ENCODE measurements at places on chromosomes 16 and 17.

- no peak for DNase-seq
Observed at GRCh38 chr16:54431997-54432896, 145.7 kb upstream of the IRX3 start.

DNA sequence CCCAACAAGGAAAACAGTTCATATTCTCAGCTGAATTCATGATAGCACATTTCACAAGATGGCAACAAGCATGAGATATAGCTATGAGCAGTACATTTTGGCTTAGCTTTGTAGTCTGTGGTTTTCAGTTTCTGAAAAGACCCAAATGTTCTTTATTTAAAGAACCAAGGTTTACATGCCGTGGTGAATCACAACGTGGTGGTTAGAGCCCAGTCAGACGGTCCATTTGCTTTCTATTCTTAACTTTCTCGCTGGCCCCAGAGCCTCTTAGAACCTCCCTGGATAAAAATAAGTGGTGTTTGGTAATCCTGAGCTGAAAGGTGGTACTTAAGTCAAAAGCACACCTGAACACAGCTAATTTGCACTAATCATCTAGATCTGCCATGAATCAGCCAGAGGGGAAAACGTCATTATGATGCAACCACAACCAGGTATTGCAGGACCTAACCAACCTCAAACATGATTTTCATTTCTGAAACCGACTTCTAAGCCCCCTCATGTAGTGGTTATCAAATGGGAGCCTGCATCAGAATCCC, 18.6 kb upstream of the HAPSTR1 start:
- DNase-seq: peak; percentile 41

GRCh38 chr16:82629441-82630027, 2.8 kb downstream of the CDH13 start:
- no peak for DNase-seq

DNA sequence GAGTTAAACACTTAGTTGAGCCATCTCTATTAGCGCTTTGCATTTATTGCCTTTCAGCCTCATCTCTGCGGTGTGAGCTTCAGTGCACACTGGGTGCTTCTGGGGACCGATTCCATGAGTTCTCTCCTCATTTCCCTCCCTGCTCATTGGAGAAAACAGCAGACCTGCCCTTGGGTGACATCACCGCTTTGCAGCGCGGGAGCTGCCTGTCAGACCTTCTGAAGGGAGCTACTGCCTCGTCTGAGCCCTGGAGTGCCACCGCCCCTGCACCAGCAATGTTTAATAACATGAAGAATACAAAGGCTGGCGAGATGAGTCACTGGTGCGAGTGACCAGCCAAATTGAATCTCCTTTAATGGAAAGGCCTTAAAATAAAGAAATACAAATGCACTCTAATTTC, 30.2 kb upstream of the CPPED1 start:
- DNase-seq: no peak

- DNase-seq: no peak
Observed at GRCh38 chr16:14438256-14438655, 191.8 kb downstream of the PARN start.

DNA sequence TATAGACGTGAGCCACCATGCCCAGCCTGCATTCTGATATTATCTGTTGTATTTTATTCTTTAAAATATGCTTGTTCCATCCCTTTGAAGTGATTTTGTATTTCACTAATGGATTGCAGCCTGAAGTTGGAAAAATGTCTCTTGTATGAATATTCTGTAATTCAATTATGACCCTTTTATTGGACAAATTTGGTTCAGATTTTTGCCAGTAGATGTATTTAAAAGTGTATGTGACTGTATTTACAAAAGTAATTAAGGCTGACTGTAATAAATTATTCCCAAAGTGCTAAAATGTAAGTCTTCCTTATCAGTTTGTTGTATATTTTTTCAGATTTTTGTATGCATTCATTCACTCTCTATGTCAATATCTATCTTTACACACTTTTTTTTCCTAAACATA, 23.8 kb downstream of the PPM1E start:
- DNase-seq: no peak

GRCh38 chr17:75271233-75271954, 363 bp upstream of the MIF4GD start:
- DNase-seq: peak; percentile 89

DNA sequence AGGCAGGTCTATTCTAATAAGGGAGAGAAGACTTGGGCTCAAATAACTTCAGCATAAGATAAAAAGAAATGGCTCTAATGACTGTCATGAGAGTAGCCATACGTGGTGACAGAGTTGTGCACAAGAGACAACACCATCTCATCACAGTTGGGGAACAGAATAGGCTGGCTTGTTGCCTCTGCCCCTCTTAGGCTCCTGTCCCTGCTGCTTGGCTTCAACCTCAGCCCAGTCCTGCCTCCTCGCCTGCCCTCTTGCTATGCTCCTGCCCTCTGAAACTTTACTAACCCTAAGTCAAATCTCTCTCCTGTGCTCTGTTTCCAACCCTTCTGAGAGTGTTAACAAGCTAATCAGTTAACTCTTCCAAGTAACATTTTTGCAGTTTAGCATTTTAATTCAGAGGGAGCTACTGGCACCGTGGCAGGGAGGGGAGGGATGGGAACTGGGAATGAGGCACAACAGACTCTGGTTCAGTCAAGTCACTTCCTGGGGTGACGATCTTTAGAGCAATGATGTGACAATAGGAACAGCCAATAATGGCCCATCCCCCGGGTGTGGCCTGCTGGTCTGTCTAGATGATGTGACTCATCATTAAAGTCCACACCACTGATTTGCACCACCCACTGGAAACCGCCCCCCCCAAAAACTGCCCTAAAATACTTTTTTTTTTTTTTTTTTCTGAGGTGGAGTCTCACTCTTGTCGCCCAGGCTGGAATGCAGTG, 35.5 kb downstream of the DNAH17 start:
- DNase-seq: no peak

GRCh38 chr16:89002851-89003830, 26.1 kb upstream of the CBFA2T3 start:
- DNase-seq: no peak

- DNase-seq: no peak
Observed at GRCh38 chr16:29699324-29700219, 20.6 kb downstream of the QPRT start.

- no peak for DNase-seq
Observed at GRCh38 chr16:483341-484075, 44.0 kb upstream of the CAPN15 start.

DNA sequence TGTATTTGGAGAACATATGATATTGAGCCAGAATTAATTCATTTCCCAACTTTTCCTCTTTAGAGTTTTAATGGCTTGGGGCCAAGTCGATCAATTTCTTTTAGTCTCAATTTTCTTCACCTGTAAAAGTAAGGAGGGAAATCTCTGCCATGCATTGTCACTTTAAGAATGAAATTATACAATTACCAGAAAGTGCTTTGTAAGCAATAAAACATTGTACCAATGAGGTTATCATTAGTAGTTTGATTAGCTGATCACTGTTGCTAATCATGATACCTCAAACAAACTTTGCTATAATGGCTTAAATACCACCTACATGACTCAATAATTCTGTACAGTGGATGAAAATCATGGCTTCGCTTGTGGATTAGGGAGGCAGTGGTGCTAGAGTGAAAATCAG, 1525.8 kb upstream of the GOT2 start:
- DNase-seq: no peak

- no peak for DNase-seq
Observed at GRCh38 chr16:57829969-57830360, 27.7 kb upstream of the KIFC3 start.

DNA sequence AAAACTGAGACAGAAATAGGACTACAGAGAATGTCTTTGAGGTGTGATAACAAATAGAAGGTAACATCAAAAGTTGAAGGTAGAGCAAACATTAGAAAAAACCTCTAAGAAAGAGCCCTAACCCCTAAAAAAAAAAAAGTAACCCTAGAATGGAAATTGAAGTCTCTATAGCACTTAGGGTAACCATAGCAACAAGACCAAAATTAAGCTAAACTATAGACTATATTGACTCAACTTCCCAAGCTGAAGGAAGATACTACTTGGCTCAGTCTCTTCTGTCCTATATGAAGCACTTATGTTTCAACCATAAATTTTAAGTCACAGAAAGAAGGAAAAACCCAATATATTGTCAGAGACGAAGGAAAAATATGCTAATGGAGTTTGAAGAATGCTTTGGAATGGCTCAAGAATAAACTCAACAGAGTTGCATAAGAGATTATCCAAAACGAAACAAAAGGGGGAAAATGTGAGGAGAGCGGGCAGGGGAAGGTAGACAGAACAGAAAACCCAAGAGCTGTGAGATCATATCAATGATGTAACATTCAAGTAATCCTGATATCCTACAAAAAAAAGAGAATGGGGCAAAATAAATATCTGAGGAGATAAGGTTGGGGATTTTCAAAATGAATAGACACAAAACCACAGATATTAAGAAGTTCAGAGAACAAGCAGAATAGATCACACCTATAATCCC, 88.4 kb downstream of the USP32 start:
- DNase-seq: no peak

DNA sequence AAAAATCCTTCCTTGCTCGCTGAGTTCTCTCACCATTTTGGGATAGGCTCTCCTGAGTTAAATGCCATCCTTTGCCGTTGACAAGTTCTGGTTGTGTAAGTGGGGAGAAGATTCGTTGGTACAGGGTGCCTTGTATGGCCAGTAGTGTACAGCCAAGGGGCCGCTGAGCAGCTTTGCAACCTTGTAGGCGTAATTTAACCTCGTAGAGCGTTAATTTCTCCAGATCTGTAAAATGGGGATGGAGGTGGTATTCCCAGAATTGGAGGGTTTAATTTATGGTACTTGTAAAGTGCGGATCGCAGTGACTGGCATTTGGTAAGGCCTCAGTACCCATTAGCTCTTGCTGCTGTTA, 1.4 kb downstream of the ARSG start:
- no peak for DNase-seq

DNA sequence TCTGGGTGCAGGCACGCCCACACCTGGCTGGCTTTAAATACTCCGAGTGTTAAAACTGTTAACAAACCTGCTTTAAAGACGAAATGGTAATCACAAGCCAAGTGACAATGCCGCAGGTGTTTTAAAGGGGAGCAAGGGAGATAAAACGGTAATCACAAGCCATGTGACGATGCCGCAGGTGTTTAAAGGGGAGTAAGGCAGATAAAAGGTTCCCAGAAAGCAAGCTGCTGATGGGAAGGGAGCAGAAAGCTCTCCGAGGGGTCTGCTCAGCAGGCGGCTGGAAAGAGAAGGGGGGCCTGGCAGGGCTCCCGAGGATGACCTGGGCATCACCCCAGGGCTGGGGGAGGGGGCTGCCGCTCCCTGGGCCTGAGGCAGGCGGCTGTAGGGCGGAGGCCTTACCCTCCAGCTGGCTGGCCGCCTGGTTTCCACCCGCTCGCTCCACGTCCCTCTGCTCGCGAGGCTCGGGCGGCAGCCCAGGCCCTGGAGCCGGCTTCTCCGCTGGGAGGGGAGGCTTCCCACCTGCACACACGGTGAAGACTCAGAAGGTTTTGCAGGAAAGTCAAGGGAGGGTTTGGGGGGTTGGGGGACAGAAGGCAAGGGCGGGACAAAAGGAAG, 12.1 kb downstream of the NDUFAF8 start:
- no peak for DNase-seq

GRCh38 chr17:61597607-61598006, 6.6 kb upstream of the NACA2 start:
- no peak for DNase-seq

Data from activated naive CD4-positive, alpha-beta T cell treated with anti-CD3 and anti-CD28 coated beads, Interleukin-2, amount 10 ng/mL, durations not matched to agents 7 days and 5 days (primary cell).